T-helper 17 cell (primary cell): ENCODE measurements at places on chromosomes 4 and X. TPM values are rescaled to one million over a fixed set of nuclear protein-coding genes. Genes with fewer than 3 reads are reported as not detected.
A peak's percentile ranks its signal among the peaks of the same experiment; 100 is the strongest.

GRCh38 chr4:153221783-153222706 is 17.8 kb downstream of the TRIM2 start:
- DNase-seq, result no peak

- DNase-seq, result no peak
Measured at GRCh38 chr4:102308032-102308799, 37.1 kb downstream of the SLC39A8 start.

DNA sequence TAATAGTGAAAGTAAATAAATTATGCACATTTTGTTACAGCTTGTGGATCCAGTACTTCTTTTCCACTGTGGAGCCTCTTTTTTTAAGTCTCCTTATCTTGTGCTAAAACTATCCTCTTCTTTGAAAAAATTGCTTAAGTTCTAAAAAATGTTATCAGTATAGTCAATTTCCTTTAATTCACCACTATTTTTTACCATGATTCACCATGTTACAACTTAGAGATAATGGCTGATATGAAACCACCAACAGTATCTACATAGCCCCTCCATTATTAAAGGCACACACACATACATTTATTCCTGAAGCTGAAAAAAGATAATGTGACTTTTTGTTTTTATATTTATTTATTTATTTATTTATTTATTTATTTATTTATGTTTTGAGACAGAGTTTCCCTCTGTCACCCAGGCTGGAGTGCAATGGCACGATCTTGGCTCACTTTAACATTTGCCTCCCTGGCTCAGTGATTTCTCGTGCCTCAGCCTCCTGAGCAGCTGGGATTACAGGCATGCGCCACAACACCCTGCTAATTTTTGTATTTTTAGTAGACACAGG is 243.2 kb downstream of the SPOCK3 start:
- no peak for DNase-seq

DNA sequence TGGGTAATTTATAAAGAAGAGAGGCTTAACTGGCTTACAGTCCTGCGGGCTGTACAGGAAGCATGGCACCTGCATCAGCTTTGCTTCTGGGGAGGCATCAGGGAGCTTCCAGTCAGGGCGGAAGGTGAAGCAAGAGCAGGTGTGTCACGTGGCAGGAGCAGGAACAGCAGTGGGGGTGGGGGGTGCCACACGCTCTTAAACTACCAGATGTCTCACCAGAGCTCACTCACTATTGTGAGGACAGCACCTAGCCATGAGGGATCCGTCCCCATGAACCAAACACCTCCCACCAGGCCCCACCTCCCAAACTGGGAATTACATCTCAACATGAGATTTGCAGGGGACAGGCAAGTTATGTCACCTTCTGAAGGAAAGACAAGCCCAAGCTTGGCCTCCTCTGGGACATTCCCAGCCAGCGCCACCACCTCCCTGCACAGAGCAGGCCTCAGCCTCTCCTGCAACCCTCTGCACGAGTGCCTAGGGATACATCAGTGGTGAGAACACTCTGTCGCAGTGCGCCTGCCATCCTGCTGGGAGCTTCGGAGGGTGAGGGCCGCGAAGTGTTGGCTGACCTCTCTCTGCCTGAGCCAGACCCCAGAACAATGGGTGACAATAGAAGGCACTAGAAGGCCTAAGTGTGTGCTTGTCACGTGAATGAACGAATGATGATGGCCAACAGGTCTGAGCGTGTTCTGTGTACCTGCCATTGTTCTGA is 244.3 kb downstream of the EVC2 start:
- DNase-seq, result no peak

- no peak for DNase-seq
Measured at GRCh38 chr4:10123227-10124101, 6.9 kb upstream of the WDR1 start.

DNA sequence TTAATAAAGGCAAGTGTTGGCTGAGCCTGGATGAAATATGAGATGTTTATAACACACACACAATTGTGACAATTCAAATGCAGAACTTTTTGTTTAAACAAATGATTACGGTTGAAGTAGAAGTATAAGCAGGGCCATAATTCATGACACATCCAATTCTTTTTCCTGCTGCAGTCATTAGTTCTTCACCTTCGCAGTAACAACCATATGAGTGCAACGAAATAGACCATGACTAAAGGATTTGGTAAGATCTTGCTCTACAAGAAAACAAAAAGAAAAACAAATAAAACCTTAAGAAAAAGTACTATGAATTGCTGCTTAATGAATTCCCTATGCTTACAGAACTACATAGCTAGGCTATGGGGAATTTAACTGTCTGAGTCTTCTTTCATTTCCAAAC is 13.9 kb upstream of the BMPR1B start:
- no peak for DNase-seq

DNA sequence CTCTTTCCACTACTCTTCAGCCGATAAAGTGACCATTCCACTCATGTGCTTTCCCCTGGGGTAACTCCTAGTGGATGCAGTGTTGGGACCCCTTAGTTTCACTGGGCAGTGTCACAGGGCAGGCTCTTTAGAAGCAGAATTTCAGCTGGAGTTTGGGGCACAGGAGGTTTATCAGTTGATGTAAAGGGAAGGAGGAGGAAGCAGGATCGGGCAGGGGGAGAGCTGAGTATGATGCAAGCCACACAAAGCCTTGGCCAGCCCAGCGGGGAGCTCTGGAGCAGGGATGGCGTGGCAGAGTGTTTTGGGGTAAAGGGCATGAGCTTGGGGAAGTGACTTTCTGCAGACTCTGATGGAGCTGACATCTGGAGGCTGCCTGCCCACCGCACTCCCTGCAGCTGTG is 19.3 kb downstream of the WDR13 start:
- no peak for DNase-seq

DNA sequence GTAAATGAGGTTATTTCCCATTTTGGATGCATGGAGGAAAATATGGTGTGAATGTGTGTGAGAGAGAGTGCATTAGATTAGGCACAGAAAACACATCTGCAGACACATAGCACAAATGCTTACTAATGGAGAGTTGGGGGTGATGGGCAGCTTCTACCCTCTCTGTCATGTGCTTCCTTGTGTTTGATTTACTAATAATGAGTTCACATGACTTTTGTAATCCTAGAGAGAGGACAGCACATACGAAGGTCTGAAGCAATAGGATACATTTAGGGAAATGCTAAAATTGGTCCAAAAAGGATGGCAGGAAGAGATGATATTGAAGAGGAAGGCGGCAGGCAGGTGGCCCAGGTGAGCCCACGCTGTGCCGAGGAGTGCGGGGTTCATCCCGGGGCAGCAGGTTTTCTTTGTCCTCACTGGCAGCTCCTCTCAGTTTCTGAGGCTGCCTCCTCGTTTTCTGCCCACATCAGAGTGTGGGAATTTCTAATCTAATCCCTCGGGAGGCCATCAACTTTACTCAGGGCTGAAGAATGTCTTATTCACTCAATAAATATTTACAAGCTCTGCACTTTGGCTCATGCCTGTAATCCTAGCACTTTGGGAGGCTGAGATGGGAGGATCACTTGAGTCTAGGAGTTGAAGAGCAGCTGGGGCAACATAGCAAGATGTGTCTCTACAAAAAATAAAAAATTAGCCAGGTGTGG is 15.9 kb upstream of the MAP9 start:
- no peak for DNase-seq

DNA sequence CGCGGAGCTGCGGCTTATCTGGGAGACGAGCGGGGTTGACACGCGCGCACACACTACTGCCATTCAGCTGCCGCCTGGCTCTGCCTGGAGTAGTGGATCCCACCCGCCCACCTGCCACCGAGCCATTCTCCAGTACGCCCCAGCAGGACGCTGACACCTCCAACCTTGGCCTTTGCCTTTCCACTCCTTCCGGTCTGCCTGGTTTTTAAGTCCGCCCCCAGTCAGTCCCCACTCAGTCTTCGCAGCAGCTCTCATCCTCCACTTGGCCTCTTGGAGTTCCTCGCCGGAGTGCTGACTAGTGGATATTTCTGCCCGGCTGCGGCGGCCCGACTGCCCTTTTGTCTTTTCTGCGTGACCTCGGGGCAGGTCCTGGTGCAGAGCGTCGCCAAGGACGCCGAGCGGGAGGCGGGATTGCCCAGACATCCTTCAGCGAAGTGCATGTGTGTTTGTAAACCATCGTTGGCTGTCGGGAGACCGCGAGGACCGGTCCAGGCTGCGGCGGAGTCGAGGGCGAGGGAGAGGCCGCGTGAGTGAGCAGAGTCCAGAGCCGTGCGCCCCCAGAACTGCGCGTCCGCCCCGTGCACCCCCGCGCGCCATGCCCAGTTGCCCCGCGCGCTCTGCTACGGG is 1.1 kb downstream of the SLIT2 start:
- DNase-seq, result no peak

DNA sequence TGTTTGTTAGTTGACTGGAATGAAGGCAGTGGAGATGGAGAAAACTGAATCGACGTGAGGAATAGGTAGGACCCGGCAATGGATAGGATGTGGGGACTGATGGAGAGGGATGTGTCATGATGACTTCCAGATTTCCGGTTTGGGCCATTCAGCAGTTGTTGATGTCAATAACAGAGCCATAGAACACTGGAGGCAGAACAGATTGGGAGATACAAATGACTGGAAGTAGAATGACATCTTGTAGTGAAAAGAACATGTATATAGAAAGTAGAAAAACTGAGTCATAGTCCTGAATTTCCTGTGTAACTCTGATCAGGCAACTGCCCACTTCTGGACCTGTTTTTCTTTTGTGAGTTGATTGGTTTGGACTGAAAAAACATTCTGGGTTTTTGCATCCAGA is 24.5 kb downstream of the CETN2 start:
- DNase-seq, result no peak

- peak; percentile 11 for DNase-seq
Measured at GRCh38 chrX:64204701-64205440, 637 bp downstream of the AMER1 start.

- no peak for DNase-seq
Measured at GRCh38 chrX:8284131-8284530, 113.1 kb upstream of the VCX2 start.

DNA sequence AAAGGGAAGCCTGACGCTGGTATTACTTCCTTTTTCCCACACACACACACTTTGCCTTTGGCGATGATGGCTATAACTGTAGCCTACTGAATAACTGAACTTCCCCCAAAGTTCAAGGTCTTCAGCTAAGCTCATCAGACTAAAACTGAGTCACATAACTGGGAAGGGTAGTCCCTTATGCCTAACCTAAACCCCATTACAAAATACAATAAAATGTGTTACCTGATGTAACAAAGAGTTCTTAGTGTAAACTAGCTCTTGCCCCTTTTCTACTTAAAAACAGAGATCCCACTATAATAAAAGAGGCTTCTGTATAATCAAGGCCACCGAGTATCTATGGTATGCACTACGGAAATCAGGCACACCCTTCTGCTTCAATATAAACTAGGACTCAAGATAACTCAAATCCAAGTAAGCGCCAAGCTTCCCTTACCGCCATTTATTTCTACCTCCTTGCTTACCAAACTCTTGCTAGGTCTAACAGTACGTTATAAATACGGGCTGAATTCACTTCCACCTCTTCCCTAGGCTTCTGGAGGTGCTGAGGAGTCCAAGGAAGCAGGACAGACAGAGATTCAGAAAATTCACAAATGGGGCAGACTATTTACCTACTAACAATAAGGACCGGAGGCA is 2.4 kb downstream of the OTUD4 start:
- no peak for DNase-seq

GRCh38 chrX:118773782-118774181 is 46.4 kb downstream of the IL13RA1 start:
- no peak for DNase-seq

- DNase-seq, result no peak
Measured at GRCh38 chr4:149896432-149896831, 80.8 kb upstream of the IQCM start.

GRCh38 chr4:101556842-101557241 is 209.5 kb upstream of the PPP3CA start:
- no peak for DNase-seq

DNA sequence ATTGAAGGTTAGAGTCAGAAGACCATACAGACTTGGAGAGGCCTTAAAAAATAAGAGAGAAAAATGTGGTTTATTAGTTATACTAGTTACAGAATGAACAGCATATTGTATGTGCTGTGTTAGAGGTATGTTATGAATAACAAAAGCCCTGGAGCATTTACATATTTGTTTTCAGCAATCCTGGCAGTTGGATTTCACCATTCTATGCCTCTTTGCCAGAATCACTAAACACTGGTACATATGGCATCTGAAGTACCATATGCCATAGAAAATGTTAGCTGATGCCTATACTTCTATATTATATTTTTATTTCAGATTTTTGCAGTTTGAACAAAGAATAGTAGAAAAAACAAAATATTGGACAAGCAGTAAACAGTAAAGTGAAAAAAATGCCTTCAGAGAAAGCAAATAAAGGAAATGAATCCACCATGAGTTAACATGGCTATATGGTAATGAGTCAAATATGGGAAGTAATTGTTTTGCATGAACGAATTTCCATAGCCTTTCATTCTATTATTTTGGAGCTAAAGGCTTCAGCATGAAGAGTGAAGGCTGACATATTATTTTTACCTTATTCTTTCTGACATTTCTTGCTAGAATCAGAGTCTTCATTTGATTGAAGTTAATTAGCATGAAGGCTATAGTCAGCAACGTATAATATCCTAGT is 41.9 kb upstream of the PRDM8 start:
- DNase-seq, result no peak

DNA sequence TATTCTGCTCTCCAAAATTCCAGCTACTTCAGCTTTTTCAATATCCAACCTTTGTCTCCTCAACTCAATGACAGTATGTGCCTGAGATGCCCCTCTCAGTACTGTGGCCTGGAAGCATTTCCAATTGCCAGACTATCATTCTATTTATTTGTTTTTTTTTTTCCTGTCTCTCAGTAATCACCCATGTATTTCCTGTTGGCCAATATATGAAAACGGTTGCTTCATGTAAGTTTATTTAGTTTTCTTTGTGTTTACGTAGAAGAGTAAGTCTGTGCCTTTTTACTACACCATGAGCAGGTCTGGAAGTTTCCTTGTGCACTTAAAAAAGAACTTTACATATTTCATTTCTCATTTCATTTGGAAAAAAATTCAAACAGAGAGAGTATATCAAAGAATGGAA is 537.5 kb upstream of the SPANXN1 start:
- no peak for DNase-seq

The WDFY3 gene
- 2.6 TPM for total RNA-seq

The GYG2 gene
- total RNA-seq, result not detected

The ADH1B gene
- not detected for total RNA-seq

The OPRPN gene
- total RNA-seq, result not detected

The NALF2 gene
- 0.22 TPM for total RNA-seq

The STBD1 gene
- total RNA-seq, result 0.15 TPM

The SPATA4 gene
- total RNA-seq, result not detected

The FSTL5 gene
- not detected for total RNA-seq

The SNX25 gene
- 13.2 TPM for total RNA-seq

The SSX3 gene
- not detected for total RNA-seq

The RAB39B gene
- 7.1 TPM for total RNA-seq

The GPR143 gene
- not detected for total RNA-seq

The CFAP47 gene
- total RNA-seq, result not detected

The NAP1L5 gene
- total RNA-seq, result 9.2 TPM

The TMEM154 gene
- total RNA-seq, result 25.2 TPM
